Upper lobe of left lung (tissue), 6 donors: ENCODE measurements at places on chromosomes 6 and 20.

- no peak overlapping the region for H3K27ac ChIP-seq
- H3K36me3 ChIP-seq = peaks cover 85% of the 10 kb centered on the region
- no peak for DNase-seq
- no peaks in the 10 kb centered on the region for H3K4me1 ChIP-seq
- no peak overlapping the region for H3K4me3 ChIP-seq
- H3K27me3 ChIP-seq = no peaks in the 10 kb centered on the region
Measured at GRCh38 chr6:160065200-160065599, 56.4 kb upstream of the SLC22A1 start.

DNA sequence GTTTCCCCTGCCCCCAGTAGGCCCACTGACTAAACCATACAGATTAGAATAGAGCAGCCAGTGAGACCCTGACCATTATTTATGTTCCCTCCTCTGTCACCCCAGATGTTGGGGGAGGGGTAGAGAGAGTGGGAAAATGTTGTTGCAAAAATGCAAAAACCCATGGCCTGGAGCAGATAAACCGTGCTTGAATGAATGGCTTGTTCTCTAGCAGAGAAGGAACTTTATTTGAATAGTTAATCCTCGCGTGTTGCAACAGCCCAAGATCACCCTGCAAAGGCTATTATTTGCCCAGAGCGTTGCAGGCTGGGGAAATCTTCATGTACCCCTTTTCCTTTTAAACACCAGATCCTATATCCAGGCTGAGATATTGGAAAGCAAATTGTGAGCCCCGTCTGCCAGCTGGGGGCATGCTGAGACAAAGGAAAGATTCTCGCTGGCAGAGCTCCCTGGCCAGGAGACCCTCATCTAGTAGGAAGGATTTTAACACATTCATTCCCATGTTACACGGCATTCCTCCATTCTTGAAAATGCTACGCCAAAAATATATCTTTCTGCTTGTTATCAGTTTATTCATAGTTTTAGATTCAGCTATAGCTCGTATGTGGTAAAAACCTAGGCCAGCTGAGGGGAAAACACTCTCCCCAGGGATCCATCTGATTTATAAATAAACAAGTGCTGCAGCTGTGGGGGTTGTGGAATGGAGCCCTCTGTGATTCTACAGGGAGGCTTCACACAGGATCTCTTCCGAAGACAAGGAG, 53.0 kb downstream of the LINC00237 start:
- DNase-seq = no peak
- no peak overlapping the region for H3K27ac ChIP-seq
- H3K27me3 ChIP-seq = no peaks in the 10 kb centered on the region
- no peaks in the 10 kb centered on the region for H3K36me3 ChIP-seq
- H3K4me1 ChIP-seq = no peaks in the 10 kb centered on the region
- H3K4me3 ChIP-seq = no peak overlapping the region

- no peaks in the 10 kb centered on the region for H3K4me1 ChIP-seq
- H3K4me3 ChIP-seq = no peak overlapping the region
- no peak overlapping the region for H3K27ac ChIP-seq
- no peaks in the 10 kb centered on the region for H3K27me3 ChIP-seq
- no peak for DNase-seq
Measured at GRCh38 chr6:7550433-7550801, 8.9 kb downstream of the DSP start.

DNA sequence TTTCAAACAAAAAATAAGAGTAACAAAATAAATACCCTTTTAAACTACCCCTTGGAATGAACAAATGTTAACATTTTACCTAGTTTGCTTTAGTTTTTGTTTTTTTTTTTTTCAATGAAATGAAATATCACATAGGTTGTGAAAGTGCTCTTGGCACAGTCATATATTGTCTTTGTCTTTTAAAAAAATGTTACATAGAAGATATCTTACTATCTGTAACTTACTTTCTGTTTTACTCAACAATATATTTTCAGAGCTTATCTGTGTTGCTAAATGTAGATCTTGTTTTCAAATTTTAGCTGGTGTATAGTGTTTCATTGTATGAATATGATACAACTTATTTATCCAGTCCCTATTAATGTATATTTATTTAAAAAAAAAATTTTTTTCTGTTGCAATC, 8.6 kb downstream of the CEP57L1 start:
- no peak for DNase-seq
- H3K36me3 ChIP-seq = no peaks in the 10 kb centered on the region
- no peaks in the 10 kb centered on the region for H3K4me1 ChIP-seq

- H3K27me3 ChIP-seq = no peaks in the 10 kb centered on the region
- no peaks in the 10 kb centered on the region for H3K4me1 ChIP-seq
- no peak overlapping the region for H3K4me3 ChIP-seq
- H3K36me3 ChIP-seq = no peaks in the 10 kb centered on the region
Measured at GRCh38 chr6:3926150-3926482, 76.9 kb downstream of the FAM50B start.

DNA sequence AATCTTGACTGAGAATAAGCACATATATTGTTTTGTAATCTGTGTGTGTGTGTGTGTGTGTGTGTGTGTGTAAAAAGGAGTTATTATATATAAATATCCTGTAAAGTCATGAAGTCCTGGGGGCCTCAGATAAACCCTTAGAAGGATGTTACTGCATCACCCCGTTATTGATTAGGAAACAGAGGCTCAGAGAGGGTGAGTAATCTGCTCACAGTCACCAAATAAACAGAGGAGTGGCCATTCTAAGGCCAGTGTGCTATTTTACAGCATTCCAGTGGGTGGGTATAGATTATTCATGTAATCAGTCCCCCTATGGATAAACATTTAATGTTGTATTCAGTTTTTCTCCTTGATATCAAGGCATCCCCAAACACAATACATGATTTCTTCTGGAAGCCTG, 87.1 kb downstream of the CDC5L start:
- peaks cover 11% of the 10 kb centered on the region for H3K4me1 ChIP-seq
- no peak overlapping the region for H3K4me3 ChIP-seq
- no peaks in the 10 kb centered on the region for H3K27me3 ChIP-seq
- H3K27ac ChIP-seq = no peak overlapping the region

- H3K27me3 ChIP-seq = no peaks in the 10 kb centered on the region
- no peak overlapping the region for H3K27ac ChIP-seq
- H3K4me1 ChIP-seq = peaks cover 23% of the 10 kb centered on the region
- no peak for DNase-seq
- H3K36me3 ChIP-seq = no peaks in the 10 kb centered on the region
- no peak overlapping the region for H3K4me3 ChIP-seq
Measured at GRCh38 chr6:15458021-15458459, 204.8 kb downstream of the DTNBP1 start.

- no peak for DNase-seq
- H3K27ac ChIP-seq = no peak overlapping the region
- H3K27me3 ChIP-seq = no peaks in the 10 kb centered on the region
- H3K4me3 ChIP-seq = no peak overlapping the region
Measured at GRCh38 chr6:71015392-71015791, 58.5 kb upstream of the B3GAT2 start.

- no peaks in the 10 kb centered on the region for H3K27me3 ChIP-seq
- H3K36me3 ChIP-seq = peaks cover 5% of the 10 kb centered on the region
- DNase-seq = no peak
- no peaks in the 10 kb centered on the region for H3K4me1 ChIP-seq
- H3K4me3 ChIP-seq = no peak overlapping the region
- H3K27ac ChIP-seq = no peak overlapping the region
Measured at GRCh38 chr6:125931733-125932450, 24.7 kb upstream of the HINT3 start.

DNA sequence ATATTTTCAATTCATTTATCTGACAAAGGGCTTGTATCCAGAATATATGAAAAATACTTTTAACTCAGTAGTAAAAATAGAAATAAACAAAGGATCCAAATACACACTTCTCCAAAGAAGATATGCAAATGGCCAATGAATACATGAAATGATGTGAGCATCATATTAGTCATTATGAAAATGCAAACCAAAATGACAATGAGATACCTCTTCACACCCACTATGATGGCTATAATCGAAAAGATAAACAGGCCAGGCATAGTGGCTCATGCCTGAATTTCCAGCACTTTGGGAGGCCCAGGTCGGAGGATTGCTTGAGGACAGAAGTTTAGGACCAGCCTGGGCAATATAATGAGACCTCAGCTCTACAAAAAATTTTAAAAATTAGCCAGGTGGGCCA, 33.8 kb upstream of the SMAP1 start:
- H3K27ac ChIP-seq = no peak overlapping the region
- no peaks in the 10 kb centered on the region for H3K27me3 ChIP-seq
- H3K36me3 ChIP-seq = no peaks in the 10 kb centered on the region
- H3K4me1 ChIP-seq = no peaks in the 10 kb centered on the region

DNA sequence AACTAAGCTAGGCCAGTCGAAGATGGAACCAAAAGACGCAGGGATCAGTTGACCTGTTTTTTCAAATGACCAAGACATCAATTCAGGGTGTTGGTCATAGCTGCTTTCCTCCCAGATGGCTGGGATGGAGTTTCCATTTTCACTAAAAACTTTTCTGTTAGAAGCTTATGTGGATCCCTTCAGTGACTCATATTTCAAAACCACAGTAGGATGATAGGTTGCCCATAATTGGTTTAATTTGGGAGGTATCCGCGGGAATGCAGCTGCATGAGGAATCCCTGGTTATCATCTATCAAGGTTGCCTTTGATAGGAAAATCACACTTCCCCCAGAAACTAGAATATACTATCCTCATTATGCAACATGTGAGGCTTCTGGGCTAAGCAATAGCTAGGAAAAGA, 150.9 kb upstream of the MLIP start:
- DNase-seq = no peak
- no peaks in the 10 kb centered on the region for H3K36me3 ChIP-seq
- no peaks in the 10 kb centered on the region for H3K27me3 ChIP-seq
- no peak overlapping the region for H3K4me3 ChIP-seq
- no peaks in the 10 kb centered on the region for H3K4me1 ChIP-seq

GRCh38 chr20:31475472-31476293, 595 bp downstream of the REM1 start:
- H3K27me3 ChIP-seq = peaks cover 13% of the 10 kb centered on the region
- H3K36me3 ChIP-seq = no peaks in the 10 kb centered on the region
- peaks cover 11% of the 10 kb centered on the region for H3K4me1 ChIP-seq
- DNase-seq = no peak

- no peak for DNase-seq
- no peaks in the 10 kb centered on the region for H3K36me3 ChIP-seq
- H3K27ac ChIP-seq = no peak overlapping the region
- H3K4me3 ChIP-seq = no peak overlapping the region
Measured at GRCh38 chr6:11397622-11398450, 139.7 kb upstream of the TMEM170B start.

DNA sequence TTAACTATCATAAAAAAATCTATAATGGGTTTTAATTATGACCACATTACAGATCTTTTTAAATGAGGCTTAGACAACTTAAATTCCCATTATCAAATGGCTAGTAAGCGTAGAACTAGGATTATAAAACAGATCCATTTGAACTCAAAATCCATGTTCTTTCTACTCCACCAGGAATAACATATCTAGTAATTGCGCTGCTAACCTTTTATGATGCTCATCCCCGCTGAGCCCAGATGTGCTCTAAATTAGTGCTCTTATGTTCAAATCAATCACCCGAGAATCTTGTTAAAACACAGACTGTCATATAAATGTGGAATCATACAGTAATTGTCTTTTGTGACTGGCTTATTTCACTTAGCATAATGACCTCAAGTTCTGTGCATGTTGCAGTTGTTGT, 903.1 kb downstream of the PHF3 start:
- H3K4me1 ChIP-seq = no peaks in the 10 kb centered on the region
- H3K36me3 ChIP-seq = no peaks in the 10 kb centered on the region
- H3K27ac ChIP-seq = no peak overlapping the region
- DNase-seq = no peak

GRCh38 chr6:135173242-135173988, 7.7 kb upstream of the MYB start:
- no peak for DNase-seq
- H3K27ac ChIP-seq = no peak overlapping the region
- H3K4me1 ChIP-seq = no peaks in the 10 kb centered on the region

- H3K27me3 ChIP-seq = no peaks in the 10 kb centered on the region
- DNase-seq = no peak
- no peaks in the 10 kb centered on the region for H3K36me3 ChIP-seq
Measured at GRCh38 chr6:124396361-124396760, 565.9 kb upstream of the RNF217 start.

GRCh38 chr20:17644451-17644850, 37.6 kb downstream of the RRBP1 start:
- DNase-seq = no peak
- H3K4me1 ChIP-seq = peaks cover 21% of the 10 kb centered on the region
- peaks cover 30% of the 10 kb centered on the region for H3K36me3 ChIP-seq
- H3K4me3 ChIP-seq = no peak overlapping the region
- H3K27ac ChIP-seq = no peak overlapping the region

GRCh38 chr6:56552187-56553130, 90.2 kb downstream of the DST start:
- H3K4me1 ChIP-seq = peaks cover 18% of the 10 kb centered on the region
- H3K4me3 ChIP-seq = no peak overlapping the region
- H3K36me3 ChIP-seq = no peaks in the 10 kb centered on the region
- H3K27ac ChIP-seq = no peak overlapping the region

DNA sequence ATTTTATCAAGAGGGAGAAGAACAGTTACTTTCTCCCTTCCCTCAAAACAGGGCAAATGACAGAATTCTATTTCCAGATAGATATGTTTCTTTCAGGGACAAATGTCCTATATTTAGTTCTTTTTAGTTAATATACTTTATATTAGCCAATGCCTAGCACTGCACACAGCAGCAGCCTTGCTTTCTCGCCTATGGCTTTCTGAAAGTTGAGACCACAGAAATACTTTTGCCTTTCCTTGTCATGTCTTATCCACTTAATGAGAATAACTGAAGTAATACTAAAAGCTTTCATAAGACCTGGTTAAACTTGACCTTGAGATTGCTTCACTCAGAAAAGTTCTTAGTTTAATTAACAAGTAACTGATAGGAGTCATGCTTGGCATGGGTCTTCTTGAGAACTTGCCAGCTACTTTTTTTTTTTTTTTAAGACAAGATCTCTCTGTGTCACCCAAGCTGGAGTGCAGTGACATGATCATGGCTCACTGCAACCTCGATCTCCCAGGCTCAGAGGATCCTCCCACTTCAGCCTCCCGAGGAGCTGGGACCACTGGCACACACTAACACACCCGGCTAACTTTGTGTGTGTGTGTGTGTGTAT, 159.3 kb downstream of the CDKAL1 start:
- no peaks in the 10 kb centered on the region for H3K27me3 ChIP-seq
- H3K36me3 ChIP-seq = no peaks in the 10 kb centered on the region
- no peak overlapping the region for H3K4me3 ChIP-seq
- peaks cover 3% of the 10 kb centered on the region for H3K4me1 ChIP-seq
- no peak for DNase-seq
- H3K27ac ChIP-seq = no peak overlapping the region

DNA sequence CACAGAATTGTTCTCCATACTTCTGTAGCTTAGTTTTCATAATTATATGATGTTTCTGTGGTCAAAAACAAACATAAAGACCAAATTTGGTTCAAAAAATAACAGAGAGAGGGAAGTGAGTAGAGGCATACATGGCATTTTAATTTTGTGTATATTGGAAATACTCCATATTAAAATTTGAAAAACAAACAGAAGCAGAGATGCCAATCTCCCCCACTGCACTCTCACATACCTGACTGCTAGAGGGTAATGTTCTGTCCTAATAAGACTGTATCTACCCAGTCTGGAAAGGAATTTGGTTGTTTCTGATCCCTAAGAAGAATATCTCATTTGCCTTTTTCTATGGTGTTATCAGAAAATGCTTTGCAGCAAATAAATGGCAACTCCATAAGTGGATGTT, 959.0 kb upstream of the FLRT3 start:
- no peak overlapping the region for H3K27ac ChIP-seq
- no peaks in the 10 kb centered on the region for H3K36me3 ChIP-seq
- H3K4me3 ChIP-seq = no peak overlapping the region
- no peaks in the 10 kb centered on the region for H3K4me1 ChIP-seq
- no peaks in the 10 kb centered on the region for H3K27me3 ChIP-seq
